ENCODE measurements at places on chromosomes 16 and 17.

DNA sequence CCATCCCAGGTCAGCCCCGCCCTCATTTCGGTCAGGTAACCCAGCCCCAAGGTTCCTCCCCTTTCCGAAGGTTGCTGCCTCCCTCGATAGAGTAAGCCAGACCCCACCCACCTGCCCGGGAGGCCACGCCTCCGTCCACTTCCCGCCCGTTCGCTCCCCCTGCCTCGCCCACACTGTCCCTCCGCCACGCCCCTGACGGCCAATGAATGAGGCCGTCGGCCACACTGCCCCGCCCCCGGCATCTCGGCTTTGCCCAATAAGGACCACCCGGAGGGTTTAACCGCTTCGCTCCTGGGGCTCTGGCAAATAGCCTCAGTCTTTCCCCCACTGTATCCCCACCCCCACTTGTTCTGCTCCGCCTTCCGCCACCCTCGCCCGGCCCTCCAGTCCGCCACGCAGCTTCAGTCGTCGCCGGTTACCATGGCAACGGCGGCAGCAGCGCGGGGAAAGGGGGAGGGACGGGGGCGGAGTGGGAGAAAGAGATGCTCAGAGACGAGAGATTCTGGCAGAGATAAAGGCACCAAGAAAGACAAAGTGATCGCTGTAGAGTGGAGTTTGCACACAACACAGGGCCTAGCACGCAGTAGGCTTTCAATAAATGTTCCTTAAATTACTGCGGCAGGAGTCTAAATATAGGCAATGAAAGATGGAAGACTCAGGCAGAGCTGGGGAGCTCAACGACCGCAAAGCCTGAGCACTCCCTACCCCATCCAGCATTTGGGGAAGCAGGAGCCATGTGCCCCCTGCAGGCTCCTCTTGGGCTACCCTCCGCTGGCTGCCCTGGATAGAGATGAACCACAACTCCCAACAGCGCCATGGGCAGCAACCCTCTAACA, 5.1 kb downstream of the DLG4 start:
- peak; percentile 93 for DNase-seq

- DNase-seq: no peak
Observed at GRCh38 chr16:72637306-72637705, 410.6 kb downstream of the ZFHX3 start.

DNA sequence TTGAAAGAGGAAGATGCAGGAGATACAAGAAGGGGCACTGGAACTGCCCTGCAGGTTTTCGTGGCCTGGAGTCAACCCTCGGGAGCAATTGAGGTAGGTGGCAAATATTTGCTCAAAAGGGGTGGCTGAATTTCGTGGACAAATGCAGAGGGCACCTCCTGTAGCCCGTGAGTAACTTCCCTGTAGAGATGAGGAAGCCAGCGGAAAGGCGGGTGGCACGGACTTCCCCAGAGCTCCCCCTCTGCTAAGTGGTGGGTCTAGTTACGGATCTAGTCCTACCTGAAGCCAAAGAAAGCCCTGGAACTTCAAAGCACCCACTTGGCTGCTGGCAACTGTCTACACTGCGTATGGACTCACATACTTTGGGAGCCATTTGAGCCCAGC, 1.0 kb upstream of the ATP2C2 start:
- no peak for DNase-seq

DNA sequence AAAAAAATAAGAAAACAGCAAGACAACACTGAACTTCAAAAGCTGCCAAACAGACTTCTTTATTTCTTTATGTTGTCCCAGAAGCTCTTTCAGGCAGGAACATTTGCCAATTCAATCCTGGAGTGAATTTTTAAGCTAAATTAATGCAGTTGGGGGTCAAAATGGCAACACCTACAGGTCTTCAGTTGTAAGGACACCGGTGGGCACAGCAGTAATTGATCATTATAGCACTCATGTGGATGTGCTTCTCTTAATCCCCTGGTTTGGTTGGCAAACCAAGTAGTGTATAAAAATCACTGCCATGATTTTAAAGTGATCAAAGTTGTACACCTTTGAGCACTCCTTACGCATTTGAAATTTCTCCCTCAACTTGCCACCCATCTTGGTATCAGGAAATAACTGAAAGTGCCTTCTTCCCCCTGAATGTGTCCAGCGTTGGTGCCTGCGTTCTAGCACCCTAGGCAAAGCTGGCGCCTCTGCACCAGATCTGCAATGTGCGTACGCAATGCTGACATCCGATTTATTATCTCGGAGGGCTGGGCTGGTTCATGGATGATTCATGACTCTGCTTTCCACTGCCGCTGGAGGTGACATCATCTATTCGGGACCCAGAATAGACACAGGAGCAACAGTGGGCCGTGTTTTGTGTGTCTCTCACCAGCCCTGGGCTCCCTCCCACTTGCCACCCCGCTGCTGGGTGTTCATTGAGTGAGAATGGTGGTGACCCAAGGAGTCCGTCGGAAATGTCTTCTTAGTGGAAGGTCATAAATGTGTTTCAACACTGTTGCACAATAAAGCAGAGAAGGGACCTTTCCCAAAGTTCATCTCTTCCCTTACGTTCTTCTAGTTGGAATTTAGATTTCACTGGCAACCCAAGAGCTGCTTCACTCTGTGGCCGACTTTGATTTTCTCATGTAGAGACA, 203.4 kb downstream of the CCDC182 start:
- DNase-seq: no peak

DNA sequence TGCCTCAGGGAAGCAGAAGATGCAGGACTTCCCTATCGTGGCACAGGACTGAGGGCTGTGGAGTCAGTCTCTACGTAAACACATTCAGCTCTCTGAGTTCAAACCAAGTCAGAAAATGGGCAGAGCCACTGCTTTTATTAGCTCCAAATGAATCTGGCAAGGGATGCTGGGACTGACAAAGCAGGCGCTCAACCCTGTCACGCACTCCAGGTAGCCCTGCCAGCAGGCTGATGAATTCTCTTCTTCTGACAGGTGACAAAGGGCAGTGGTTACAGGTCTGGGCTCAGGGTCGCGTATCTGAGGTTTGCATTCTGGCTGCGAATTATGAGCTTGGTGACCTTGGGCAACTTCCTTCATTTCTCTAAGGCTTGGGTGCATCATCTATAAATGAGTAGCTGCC, 9.4 kb downstream of the RPH3AL start:
- DNase-seq: no peak

GRCh38 chr17:49338883-49339282, 23.2 kb downstream of the ZNF652 start:
- DNase-seq: no peak

DNA sequence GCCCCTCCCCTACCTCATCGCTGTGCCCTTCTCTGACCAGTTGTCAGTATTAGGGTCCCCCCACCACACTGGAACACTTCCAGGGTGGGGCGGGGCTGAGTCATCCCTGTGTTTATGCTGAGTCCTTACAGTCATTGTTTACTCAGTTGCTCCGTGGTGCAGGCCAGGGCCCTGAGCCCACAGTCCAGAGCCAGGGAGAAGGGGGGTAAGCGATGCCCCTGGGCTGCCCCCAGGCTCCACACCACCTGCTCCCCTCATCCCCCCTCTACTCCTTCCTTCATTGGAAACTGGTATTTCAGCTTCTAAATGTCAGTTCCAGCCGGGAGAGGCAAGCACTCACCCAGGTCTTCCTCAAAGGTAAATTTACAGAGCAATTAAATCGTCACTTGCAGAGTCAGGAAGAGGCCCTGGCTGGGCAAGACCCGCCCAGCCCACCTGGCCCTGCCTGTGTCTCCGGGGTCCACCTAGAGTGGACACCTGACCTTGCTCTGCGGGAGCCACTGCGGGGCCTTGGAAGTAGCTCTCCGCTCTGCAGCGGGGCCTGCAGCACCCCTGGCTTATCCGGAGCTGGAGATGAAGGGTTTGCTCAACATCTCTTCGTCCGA, 4.8 kb downstream of the ATP2A3 start:
- DNase-seq: no peak

- DNase-seq: peak; percentile 32
Observed at GRCh38 chr16:19718624-19718965, 524 bp downstream of the IQCK start.

DNA sequence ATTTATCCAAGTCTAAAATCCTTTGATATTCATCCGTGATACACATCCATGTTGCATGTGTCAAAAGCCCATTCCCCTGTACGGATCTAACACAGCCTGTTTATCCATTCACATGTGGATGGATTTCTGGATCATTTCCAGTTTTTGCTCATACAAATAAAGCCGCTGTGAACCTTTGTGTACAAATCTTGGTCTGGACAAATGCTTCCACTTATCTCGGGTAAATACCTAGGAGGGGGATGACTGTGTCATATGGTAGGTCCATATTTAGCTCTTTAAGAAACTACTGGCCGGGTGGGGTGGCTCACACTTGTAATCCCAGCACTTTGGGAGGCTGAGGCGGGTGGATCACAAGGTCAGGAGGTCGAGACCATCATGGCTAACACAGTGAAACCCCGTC, 6.3 kb upstream of the TBCD start:
- no peak for DNase-seq

DNA sequence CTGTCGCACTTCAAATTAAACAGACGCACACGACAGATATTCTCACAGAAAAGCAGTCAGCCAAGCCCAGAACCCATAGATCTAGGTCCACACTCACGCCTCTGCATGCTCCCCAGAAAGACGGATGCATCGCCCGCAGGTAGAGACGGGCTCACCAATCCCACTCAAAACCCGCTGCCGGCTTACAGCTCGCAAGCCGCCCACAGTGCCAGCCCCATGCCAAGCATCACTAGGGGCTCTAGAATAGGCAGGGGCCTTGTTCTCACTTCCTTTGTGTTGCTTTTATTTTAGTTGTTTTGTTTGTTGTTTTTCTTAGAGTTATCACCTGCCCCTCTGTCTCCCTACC, 336 bp upstream of the BMERB1 start:
- no peak for DNase-seq

DNA sequence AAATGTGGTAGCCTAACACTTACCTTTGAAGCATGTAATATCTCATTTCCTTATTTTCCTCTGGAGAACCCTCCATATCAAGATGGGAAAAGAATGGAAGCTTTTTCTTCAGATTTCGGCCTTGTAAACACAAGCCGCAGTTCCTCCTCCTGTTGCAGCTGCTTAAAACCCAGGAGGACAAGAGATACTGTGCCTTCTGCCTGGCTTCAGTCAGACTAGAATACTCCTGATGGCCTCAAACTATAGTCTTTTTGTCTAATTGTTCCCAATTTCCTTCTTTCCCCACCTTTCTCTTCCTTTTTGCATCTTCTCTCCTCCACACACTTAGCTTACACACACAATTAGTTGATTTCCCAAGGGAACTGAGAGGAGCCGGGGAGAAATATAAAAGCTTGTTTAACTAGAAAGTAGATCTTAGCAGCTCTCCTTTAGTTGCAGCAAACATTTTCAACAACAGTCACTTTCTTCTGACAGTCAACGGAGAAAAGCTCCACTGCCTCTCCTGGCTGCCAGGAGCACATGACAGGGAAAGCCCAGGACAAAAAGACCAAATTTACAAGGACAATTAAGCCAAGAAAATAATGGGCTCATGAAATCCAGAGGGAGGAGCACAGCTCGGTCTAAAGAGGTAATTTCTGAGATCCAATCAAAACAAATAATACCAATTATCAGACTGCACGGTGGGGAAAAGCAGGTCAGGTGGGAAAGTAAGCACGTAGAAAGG, 76.4 kb upstream of the C17orf78 start:
- DNase-seq: no peak

- no peak for DNase-seq
Observed at GRCh38 chr16:17318238-17318637, 152.5 kb downstream of the XYLT1 start.

- DNase-seq: peak; percentile 13
Observed at GRCh38 chr16:86577314-86577971, 906 bp upstream of the FOXL1 start.

GRCh38 chr17:8947201-8947600, 18.3 kb downstream of the PIK3R5 start:
- DNase-seq: no peak

GRCh38 chr17:80080081-80080480, 21.3 kb upstream of the GAA start:
- DNase-seq: no peak

DNA sequence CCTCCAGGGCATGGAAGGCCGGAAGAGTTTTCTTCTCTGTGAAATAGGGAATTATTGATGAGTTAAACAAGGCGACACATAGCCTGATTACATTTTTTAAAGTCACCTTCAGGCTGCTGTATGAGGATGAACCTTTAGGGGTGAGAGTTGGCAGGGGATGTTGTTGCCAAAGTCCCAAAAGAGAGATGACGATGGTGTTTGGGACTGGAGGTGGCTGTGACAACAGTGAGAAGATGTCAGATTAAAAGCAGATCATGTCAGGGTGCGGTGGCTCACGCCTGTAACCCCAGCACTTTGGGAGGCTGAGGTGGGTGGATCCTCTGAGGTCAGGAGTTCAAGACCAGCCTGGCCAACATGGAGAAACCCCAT, 16.8 kb upstream of the ASGR2 start:
- DNase-seq: no peak

DNA sequence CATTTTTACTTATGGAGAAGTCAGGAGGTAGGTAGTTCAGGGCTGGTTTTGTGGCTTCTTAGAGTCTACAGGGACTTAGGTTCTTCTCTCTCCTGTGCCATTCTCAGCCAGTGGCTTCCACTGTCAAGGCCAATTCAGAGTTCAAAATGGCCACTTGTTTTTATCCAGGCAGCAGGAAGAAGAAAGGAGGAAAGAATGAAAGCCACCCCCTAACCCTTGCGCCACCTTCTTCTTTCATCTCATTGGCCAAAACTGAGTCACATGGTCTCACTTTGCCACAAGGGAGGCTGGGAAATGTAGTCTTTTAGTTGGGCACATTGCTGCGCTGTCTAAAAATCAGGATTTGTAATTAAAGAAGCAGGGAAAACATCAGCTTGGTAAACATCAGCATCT, 60.8 kb upstream of the MED9 start:
- peak; percentile 43 for DNase-seq

DNA sequence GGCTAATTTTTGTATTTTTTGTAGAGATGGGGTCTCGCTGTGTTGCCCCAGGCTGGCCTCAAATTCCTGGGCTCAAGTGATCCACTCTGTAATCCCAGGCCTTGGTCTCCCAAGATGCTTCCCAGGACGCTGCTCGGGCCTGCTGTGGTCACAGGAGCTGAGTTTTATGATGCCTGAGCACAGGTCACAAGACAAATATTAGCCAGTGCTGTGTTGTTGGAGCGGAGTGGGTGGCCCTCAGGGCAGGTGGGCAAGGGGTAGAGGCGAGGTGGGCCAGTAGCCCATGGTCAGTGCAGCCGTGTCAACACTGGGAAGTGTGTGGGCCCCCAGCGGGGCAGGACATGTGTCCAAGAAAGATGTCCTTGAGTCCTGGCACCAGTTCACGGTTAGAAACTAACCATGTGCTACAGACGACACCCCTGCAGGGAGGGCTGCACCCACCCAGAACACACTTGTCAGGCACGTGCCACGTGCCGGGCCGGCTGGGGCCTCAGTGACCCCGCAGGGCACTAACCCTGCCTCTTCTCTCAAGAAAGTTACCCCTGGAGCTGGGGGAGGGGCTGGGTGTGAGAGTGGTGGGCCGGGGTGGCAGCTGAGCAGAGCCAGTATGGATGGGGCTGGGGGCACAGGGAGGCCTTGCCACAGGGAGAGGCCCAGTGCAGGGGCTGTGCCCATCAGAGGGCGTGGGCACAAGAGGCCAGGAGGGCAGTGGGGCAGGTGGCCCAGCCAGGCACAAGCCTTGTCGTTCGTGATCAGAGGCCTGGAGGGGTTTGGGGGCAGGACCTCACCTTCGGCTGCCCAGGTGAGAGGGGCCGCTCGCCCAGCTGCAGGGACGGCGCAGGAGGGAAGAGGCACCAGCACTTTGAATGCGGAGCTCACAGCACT, 103.1 kb upstream of the CHMP6 start:
- DNase-seq: no peak

GRCh38 chr17:81652906-81653771, 3.2 kb downstream of the PDE6G start:
- no peak for DNase-seq

- DNase-seq: peak; percentile 86
Observed at GRCh38 chr17:28334666-28335200, 539 bp downstream of the IFT20 start.

GRCh38 chr17:13580790-13581189, 20.9 kb downstream of the HS3ST3A1 start:
- no peak for DNase-seq

Data from NCI-H524 (cell line).